ENCODE measurements at places on chromosomes 13 and 19.
A peak's percentile ranks its signal among the peaks of the same experiment; 100 is the strongest.

DNA sequence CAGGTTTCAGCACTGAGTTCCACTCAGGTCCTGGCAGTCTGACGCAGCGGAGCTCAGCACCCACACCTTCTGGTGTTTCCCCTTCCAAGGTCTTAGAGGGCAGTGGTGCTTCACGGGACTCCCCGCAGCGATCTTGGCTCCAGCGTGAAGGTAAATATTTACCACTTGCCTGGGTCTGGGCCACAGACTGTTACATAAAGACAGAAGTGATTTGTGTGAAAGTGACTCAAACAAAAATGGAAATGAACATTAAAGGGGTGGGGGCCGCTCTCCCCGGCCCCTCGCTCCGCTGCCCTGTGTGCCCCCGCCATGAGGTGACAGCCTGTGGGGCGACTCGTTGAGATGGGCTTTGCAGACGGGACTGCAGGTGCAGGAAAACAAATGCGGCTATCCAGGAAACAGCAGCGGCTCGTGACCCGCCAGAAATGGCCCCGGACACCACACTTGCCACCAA, 55.0 kb downstream of the GGACT start:
- DNase-seq = no peak

DNA sequence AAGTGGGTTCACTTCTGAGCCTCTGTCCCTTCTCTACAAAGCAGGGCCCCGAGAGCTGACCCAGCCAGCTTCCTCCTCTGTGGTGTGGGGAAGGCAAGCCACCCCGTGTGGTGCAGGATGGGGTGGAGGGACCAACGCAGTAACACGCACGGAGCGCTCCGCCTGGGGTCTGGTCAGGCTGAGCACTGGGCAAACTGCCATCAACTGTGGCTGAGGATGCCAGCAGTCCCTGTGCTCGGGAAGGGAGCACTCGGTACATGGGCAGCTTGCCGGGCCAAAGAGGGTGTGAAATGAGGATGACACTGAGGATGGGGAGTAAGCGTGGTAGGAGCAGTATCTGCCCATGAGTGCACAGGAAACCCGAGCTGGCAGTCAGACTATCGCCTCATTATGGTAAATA, 7.6 kb upstream of the GMIP start:
- DNase-seq = no peak

DNA sequence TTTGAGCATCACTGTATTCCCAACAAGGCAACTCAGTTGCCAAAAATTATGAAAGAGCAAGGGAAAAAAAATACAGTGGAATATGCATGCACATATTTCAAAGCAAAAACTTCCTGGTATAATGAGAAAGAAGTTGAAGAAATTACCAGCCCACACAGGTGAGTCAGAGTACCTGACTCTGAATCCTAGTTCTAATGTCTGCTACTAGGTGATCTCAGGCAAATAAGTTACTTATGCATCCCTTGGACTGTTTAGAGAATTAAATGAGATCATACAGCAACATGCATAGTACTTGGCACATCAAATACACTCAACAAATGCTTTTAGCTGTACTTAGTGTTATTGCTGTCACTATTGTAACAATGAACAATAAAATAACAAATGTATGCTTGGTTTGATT, 144.9 kb downstream of the MIPEP start:
- no peak for DNase-seq

- DNase-seq = no peak
Observed at GRCh38 chr19:55491546-55492360, 3.5 kb downstream of the SSC5D start.

DNA sequence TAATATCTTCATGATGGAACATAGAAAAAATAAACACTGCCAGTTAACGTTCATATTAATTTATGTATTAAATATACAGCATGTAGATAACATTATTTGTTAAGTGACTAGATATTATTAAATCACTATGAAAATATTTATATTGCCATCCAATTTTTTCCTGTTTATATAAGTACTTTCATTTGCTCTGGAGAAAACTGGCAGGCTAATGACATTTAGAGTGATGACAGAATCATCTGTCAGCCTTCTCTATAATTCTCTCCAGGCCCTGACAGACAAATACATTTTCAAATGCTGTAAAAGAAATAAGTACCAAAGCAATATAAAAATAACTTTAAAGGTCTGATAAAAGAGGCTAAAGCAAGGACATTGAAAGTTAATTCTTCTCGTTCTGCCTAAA, 2556.7 kb upstream of the PCDH20 start:
- no peak for DNase-seq

DNA sequence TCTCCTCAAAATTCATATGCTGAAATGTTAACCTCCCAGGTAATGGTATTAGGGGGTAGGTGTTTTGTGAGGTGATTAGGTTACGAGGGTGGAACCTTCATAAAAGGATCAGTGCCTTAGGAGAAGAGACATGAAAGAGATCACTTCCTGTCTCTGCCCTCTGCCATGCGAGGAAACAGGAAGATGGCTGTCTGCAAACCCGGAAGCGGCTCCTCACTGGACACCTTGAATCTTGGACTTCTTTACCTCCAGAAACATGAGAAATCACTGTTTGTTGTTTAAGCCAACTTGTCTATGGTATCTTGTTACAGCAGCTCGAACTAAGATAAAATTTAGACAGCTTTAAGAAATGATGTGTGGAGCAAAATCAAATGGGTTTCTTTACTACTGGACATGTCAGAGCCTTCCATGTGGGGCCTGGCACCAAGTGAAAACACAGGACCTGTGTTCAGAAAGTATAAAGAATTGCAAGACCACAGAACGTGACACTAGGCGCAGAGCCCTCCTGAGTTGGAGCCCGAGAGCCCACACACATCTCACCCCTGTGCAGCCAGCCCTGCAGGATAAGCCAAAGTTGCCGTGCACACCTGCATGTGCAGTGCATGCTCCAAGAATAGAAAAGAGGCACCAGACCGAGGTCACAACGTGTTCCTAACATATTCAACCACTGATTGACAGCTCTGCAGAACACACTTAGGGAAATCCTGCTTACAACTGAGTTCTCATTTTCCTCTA, 112.5 kb upstream of the UQCRFS1 start:
- DNase-seq = no peak

GRCh38 chr19:43572171-43572588, 3.1 kb downstream of the XRCC1 start:
- DNase-seq = no peak

DNA sequence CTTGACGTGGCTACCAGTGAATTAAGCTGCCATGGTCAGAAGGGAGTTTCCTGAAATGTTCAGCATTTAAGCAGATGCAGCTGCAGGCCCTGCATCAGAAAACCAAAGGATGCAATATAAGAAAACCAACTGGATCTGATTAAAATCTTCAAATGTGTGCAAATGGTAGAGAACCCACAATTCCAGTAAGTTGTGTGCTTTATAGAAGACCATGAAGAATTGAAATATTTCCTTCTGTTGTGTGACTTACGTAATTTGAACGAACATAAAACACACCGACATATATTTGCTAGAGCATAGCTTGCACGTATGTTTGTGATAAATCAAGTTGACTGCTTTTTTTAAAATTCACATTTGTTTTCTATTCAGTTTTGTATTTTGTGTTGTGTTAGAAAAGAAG, 191.4 kb downstream of the COL4A1 start:
- DNase-seq = peak; percentile 26

DNA sequence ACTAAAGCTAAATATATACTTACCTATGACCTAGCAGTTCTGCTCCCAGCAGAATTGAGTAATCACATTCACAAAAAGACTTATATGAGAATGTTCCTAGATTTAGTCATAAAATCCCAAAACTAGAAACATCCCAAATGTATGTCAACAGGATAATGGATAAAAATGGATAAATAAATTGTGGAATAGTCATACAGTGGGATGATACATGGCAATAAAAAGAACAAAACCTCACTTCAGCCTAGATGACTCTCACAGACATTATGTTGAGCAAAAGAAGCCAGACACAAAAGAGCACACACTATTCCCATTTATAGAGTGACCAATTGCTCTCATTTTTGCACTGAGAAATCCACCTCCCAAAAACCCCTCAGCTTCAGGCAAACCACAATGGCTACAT, 352.4 kb upstream of the HTR2A start:
- no peak for DNase-seq

DNA sequence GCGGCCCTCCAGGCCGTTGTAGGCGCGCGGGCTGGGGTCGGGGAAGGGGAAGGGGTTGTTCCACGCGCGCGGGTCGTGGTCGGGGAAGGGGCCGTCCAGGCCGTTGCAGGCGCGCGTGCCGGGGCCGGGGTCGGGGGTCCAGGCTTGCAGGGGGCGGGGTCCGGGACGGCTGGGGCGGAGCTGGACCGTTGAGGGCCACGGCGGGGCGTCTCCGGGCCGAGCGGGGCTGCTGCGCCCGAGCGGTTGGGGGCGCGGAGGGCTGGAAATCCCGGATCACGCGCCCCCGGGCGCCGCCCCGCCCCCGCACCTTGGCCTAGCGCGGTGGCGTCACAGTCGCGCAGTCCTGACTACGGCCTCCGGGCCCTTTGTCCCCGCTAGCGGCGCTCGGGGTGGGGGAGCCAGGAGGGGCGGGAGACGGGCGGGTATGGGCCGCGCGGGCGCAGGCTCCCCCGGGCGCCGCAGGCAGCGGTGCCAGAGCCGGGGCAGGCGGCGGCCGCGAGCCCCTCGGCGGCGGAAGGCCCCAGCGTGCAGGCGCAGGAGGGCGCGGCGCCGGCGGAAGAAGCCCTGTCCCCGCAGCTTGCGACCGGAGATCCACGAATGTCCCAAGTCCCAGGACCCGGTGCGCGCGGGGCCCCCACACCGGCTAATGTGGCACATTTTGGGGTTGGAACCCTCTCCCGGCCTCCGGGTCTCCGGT, 665 bp downstream of the GPX4 start:
- no peak for DNase-seq

DNA sequence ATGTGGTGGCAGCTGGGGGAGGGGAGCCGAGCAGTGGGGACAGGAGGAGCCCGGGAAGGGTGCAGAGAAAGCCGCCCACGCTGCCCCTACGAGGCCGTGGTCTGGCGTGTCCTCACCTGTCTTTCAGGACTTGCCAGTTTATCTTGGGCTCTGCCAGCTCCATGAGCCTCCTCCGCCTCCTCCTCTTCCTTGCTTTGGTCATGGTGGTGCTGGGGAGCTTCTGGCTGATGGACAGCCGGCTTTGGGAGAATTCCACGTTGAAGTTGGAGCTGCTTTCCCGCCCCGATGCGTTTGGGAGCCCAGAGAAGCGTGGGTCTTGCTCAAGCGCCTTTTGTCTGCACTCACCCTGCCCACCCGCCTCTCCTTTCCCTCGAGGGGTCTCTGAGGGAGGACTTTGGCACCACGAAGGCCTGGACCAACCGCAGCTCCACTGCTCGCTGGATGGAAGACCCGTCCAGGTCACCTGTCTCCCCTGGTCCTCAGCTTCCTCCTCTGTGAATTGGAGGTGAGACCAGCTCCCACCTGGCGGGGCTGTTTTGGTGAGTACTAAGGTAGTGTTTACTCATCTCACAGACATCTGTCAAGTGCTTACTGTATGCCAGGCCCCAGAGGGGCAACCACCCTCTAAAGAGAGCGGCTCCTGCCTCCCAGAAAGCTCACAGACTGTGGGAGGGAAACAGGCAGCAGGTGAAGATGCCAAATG, 29.7 kb upstream of the MIER2 start:
- no peak for DNase-seq

DNA sequence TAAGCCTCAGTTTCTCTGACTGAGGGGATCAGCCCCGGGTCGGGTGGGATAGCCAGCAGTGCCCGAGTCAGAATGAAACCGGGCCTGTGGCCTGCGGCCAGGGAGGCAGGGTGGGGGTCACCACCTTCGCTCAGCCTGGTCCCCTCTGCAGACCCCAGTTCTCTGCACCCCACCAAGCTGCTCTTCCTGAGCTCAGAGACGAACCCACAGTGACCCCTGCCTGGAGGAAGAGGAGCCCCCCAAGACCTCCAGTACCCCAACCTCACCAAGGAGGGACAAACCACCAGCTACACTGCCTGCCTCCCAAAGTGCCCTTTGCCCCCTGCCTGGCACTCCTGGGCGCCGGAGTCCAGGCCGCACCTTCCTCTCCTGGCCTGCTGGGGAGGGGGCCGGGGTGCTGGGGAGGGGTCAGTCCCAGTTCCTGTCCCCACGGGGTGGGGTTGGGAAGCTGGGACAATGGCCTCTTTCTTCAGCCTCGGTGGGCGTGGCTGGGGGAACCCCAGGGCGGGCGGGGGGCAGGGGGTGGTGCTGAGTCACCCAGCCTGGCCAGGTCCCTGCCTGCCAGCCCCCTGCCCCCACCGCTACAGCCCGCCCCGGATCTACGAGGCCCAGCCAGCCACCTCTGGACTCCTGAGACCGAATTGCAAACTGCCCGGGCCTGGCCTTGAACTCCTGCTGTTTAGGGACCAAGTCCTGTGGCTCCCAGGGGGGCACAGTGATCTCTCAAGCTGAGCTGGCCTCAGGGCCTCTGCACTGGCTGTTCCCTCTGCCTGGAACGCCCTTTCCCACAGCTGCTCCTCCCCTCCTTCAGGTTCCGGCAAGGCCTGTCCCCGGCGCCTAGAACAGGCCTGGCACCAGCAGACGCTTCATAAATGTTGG, 14.3 kb downstream of the ZBTB7A start:
- DNase-seq = no peak

DNA sequence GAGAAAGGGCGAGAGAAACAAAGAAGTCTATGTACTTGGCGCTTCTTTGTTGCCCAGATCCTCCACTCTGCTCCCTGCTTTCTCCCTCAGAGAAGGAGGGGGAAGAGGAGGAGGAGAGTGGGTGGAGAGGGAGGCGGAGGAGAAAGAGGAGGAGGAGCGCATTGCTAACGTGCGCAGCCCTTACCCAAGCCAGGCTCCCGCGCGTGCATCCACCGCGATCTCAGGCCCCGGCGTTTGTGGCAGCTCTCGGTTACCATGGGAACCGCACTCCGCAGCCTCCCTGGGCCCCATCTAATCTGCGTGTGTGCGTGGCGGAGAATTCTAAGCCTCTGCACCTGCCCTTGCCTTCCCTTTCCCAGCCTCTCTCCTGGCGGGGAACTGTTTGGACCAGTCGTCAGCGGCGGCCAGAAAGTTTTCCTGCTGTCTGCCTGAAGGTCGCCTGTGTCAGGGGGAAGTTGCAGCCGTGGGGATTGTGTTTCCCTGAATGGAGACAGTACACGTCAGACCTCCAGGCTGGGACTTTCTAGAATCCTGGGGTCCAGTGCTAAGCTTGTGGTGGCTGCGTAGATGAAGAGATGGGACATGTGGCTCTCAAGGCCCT, at the start of gene ERICH6B:
Gene ERICH6B (minus strand): TSS at position 239 of the 601 bp plus-strand sequence. CDS start 18,734 bp downstream, outside the sequence.
- no peak for DNase-seq

DNA sequence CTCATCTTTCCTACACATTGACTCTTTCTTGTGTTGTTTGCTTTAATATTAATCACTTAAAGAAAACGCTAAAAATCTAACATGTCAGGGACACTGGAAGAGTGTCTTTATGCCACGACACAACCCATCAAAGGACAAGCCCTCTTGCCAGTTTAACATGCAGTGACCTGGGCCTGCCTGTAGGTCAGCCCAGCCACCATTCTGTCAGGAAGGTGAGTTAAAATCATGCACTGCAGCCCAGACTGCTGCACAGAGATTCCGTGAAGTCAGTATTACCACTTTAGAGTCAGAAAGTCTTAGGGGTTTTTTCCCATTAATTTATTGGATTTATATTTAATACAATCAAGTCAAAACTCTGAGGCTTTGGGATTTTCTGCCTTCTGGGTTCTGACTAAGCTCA, 58.0 kb downstream of the TNFRSF19 start:
- no peak for DNase-seq
